ENCODE measurements at places on chromosomes 2 and 18.

DNA sequence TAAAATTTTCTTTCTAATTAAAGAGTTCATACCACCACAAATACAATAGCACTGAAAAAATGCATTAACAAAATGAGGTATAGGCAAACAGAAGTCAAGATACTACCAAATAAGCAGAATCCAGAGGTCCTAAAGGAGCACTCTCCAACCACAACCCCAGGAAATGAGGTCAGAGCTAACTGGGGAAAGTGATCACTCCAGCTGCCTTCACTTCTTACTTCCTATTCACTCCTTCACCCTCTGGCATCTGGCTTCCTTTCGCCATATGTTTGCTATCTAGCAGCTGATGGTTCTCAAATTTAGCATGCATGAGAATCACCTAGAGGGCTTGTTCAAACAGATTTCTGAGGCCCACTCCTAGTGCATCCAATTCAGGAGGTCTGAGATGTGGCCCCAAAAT lies 212.6 kb upstream of the ACVR2A start:
- peak; percentile 36 for DNase-seq

GRCh38 chr2:19611491-19612332 lies 253.3 kb upstream of the OSR1 start:
- DNase-seq, result peak; percentile 99

- no peak for DNase-seq
These were observed 695.5 kb downstream of the LRRTM4 start for GRCh38 chr2:76826691-76827090.

DNA sequence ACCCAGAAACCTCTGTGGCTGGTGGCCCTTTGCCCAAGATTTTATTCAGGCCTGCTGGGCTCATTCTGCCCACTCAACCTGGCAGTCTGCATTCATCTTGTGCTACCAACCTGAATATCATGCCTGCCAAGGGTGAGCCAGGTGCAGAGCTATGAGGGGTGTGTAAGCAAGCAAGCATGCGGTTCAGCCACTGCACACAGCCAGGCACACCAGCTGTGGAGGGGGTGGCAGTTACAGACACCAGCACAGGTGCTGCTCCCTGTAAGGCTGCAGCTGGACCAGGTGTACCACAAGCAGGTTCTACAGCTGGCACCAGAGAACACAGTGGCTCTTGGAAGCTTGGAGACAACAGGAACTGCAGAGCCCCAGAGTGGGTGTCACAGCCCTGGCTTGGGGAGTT lies 633.2 kb downstream of the FBXO15 start:
- DNase-seq, result no peak

GRCh38 chr18:48948112-48949049 lies 2.4 kb downstream of the SMAD7 start:
- peak; percentile 68 for DNase-seq

DNA sequence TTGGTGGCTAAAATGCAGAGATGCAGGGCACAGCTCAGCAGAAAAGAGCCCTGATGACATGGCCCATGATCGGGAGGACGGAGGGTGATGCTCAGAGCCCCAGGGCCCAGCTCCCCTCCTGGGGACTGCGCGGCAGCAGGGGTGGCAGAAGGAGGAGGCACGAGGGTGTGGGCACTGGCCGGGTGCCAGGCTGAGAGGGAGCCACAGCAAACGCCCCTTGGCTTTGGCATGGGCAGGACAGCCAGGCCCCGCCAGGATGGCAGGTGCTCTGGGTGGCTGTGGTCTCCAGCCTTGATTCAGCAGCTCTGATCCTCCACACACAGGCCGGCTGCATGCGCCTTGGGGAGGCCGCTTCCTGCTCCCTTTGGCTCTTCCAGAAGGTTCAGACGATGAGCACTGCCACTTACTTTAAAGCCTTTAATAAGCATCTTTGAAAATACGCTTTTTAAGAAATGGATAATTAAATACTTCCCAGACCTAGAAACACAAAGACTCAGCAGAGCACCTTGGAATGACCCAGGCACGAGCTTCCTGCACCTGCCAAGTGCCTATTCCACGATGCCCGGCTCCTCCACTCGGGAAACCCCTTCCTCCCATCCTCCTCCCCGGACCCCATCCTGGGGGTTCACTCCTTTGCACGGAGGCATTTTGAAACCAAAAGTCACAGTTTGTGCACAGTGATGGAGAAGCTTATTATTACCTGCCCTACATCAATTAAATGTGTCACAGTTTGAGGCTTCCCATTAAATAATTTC lies 78.5 kb upstream of the SNTG2 start:
- no peak for DNase-seq

All from kidney tubule cell (primary cell).